Stimulated activated CD4-positive, alpha-beta T cell treated with anti-CD3 and anti-CD28 coated beads, TNF-alpha, amount 100 ng/mL, for 1 hour (primary cell): ENCODE measurements at places on chromosomes 2 and 18.

GRCh38 chr18:69397096-69397495, 3.6 kb upstream of the DOK6 start:
- no peak for DNase-seq

DNA sequence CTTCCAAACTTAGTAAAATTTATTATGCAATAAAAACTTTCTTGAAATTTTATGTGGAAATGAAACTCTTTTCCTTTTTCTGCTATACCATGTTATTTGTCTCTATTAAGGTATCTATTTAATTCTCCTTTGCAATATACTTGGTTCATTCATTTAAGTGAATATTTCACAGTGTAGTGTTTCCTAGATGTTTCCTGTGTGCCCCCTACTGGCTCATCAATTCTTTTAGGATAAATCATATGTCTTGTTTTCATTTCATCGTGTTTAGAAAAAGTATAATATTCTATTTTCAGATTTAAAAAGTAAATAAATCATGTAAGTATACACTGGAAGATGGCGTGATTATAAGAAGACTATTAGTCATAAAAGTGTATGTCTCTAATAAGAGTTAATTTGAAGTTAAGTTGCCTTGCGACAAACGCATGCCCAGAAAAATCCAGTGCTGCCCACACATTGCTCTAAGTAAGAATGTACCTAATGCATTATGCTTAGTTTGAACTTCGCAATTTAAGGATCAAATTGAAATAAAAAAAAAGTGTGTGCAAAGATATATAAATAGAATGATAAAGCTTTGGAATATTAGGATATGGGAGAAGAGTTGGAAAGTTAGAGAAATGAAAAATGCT, 525.4 kb downstream of the KCNJ3 start:
- no peak for DNase-seq

GRCh38 chr18:51559902-51560287, 362.4 kb upstream of the MEX3C start:
- DNase-seq, result no peak

- peak; percentile 49 for DNase-seq
Measured at GRCh38 chr2:195559431-195559914, 97.6 kb upstream of the SLC39A10 start.

DNA sequence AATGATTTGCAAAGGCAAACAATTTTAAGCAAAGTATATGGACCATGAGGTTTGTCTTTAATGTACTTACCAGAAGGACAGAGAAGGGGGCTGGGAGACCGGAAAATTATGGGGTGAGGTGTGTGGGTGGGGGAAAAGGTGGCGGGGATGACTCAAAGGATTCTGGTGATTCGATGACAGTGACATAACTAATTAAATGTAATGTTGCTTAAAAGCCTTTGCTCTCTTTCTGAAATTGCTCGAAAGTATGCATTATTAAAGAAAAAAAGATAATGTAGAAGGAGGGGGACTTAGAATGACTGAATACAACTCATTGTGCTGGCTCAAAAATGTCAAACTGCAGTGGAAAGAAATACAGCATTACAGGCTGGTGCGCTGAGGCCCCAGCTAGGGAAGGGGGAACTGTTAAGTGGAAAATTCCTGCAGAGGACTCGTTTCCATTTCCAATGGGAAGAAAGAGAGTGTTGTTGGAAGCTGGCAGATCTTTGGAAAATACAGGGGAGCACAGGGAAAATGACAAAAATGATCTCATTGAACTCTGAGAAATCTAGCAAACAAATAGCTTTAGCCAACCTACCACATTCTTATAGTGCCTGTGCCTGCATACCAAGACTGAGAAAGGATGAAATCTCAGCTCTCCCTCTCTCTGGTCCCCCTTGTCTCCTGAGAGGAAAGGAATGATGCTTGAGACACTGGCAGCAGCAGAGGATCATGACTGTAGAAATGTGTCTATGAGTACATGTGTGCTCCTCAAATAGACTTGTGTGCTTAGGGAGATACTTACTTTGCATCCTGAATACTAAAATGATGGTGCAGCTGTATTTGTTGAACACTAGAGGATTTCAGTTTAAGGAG, 632.4 kb downstream of the NYAP2 start:
- no peak for DNase-seq

- DNase-seq, result no peak
Measured at GRCh38 chr2:98517636-98518035, 73.0 kb downstream of the INPP4A start.

GRCh38 chr2:231187736-231188505, 10.5 kb upstream of the ARMC9 start:
- DNase-seq, result no peak

DNA sequence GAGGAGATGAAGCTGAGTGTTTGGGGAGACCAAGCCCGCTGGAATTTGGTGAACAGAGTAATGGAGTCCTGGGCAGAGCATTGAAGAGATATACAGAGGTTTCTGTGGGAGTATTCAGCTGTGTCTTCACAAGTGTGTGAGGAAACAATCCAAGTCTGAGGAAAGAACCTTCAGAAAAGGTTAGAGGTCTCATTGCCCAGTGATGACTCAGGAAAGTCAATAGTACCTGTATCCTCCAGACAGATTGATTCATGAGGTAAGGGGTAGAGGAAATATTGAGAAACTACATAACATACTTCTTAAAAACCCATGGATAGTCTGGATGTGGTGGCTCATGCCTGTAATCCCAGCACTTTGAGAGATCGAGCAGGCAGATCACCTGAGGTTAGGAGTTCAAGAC, 392.3 kb downstream of the GALNT13 start:
- no peak for DNase-seq

GRCh38 chr2:176398243-176399073, 129.2 kb downstream of the MTX2 start:
- no peak for DNase-seq

GRCh38 chr2:234355021-234355720, 141.7 kb downstream of the ARL4C start:
- no peak for DNase-seq

GRCh38 chr2:106566050-106566449, 78.9 kb downstream of the CD8B2 start:
- DNase-seq, result no peak

DNA sequence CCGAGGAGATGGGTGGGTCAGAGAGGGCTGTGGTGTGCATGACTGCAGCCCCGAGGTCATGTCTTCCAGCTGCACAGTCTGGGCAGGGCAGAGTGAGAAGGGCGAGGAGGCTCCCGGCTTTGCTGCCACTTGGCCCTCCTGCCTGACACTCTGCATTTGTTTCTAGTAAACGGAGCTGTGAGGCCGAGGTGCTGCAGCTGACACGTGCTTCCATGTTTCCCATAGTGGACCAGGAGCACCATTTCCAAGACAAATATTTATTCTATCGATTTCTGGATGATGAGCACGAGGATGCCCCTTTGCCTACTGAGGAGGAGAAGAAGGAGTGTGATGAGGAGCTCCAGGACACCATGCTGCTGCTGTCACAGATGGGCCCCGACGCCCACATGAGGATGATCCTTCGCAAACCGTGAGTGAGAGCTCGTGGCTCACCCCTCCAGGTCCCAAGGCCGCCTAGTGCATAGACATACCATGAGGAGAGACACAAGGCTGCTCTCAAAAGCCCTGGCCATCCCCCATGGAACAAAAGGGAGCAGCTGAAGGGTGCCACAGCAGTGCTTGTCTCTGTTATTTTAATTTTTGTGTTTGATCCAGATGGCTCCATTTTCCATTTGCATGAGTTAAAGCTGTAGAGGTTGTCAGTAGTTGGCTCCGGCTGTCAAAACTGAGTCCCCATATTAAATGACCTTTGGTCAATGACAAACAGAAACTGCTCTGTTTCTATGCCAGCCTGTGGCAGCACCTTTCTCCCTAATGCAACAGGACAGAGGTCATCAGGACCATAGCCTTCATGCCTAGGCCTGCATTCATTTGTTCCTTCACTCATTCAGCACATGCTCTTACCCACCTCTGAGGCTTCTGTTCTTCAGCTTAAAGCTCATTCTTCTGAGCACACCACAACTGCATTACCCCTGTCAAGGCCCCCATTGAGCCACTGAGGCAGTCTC, 108.3 kb upstream of the MAP3K20 start:
- DNase-seq, result no peak

- DNase-seq, result no peak
Measured at GRCh38 chr2:169540146-169540545, 30.6 kb downstream of the KLHL41 start.

DNA sequence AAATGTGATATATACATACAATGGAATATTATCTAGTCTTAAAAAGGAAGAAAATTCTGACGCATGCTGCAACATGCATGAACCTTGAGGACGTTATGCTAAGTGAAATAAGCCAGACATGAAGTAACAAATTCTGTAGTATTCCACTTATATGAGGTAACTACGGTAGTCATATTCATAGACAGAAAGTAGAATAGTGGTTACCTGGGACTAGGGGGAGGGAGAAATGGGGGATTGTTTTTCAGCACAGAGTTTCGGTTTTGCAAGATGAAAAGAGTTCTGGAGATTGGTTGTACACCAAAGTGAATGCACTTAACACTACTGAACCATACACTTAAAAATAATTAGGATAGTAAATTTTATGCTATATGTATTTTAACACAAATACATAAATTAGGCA, 215.9 kb upstream of the FBXO11 start:
- DNase-seq, result no peak

DNA sequence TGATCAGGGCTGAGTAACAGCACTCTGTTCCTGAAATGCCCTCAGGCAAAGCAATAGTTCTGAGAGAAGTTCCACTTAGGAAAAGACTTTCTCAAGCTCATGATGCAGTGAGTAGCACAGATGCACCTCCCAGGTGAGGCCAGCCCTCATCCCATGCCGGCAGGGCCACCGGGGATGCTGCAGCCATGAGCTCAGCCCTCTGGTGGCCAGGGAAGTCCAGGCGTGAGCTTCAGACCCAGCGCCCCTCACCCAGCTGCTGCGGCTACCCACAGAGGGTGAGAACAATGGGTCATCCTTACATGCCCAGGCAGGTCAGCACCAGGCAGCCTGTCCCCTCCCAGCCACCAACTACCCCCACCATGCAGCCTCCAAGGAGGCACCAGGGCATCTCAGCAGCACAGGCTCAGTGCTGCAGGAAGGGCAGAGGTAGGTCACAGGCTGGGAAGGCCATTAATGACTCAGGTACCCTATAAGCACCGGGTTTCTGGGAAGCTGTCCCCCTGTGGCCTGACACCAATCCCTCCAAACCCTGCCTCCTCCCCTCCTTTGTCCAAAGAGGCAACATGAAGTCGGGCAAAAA, 50.6 kb downstream of the TTC32 start:
- no peak for DNase-seq

DNA sequence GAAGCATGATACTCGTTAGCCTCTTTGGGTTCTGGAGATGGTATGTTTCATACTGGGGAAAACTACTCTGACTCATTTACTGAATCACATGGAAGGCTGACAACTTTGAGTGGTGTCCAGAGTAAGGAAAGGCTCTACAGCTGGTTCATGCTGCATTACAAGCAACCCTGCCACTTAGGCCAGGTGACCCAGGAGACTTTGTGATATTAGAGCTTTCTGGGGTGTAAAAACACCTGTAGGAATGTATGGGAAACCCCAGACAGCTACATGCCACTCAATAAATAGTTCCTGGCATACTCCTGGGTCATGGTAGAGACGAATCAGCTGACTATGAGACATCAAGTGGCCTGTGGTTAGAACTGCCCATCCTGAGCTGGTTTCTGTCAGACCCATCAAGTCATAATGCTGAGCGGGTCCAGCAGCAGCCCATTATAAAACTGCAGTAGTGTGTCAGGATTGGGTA, 21.3 kb upstream of the TCF7L1 start:
- no peak for DNase-seq

DNA sequence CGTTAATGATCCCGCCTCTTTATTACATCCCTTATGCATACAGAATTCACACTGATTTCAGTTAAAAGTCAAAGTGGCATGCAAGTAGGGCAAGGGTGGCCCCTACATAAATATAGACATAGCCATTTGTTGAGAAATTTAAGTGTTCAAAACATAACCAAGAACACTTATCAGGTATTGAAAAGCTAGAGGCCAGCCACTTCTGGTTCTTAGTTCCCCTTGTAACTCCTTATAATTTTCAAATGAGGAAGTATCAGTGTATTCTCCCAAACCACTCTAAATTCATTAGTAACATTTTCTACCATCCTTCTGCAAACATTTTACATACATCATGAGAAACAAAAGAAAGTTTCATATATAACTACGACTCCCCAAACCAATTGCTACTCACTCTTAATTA, 5.8 kb upstream of the ARL5A start:
- no peak for DNase-seq

- DNase-seq, result no peak
Measured at GRCh38 chr2:181176540-181176939, 196.1 kb downstream of the UBE2E3 start.

DNA sequence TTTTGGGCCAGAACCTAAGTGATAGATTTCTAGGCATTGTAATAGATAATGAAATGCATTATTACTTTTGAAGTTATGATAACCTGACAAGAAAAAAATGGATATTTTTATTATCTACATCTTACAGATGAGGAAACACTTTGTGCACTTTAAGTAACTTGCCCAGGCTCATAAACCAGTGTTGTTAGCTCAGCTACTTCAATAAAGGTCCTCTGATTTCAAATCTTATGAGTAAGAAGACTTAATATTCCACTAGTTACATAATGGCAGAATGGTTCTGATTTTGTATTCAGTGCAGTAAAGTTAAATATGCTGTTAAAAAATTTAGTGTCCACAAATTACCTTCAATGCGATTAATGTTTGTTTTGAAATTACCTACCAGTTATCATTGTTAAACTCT, 199.0 kb downstream of the BABAM2 start:
- DNase-seq, result no peak

GRCh38 chr18:4333043-4333442, 122.1 kb downstream of the DLGAP1 start:
- DNase-seq, result no peak

DNA sequence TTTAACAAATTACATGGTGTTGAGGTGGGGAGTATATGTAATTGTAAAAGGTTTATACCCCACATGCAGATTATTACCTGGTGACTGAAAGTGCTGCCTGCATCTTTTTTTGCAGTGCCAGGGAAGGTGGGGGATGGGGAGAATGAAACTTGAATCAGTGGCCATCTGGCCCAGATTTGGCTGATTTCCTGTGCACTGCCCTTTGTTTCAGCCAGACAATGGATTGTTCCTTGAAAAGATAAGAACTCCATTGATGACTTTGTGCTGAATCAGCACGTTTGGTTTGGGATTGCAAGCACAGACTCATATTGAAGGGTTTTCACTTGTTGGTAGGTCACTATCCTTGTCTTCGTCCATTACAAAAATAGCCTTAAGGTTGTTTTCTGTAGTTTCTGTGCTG, 20.9 kb downstream of the GREB1L start:
- no peak for DNase-seq

- DNase-seq, result no peak
Measured at GRCh38 chr2:30213907-30214463, 17.3 kb upstream of the LBH start.

DNA sequence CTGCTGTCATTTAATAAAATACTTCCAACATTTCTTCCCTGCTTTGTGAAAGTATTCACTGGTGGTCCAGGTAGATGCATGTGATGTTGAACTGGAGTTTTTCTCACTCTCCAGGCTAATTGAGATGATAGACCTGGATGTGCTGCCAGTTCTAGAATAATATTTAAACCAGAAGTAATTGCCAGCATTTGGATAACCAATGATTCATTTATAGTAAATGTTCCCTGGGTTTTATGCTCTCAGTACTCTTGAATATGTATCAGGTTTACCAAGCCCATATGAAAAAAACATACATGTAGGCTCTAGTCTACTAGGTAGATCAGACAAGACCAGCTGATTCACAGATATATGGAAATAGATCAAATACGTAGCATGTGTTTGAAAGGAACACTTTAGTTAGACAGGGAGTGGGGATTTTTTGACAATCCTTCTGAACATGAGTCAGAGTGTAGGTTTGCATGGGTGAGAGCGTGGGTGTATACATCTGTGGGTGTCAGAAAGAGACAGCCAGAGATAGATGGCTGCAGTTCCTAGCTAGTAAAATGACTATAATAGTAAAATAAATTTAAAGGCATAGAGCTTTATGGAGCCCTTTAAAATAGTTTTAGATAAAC, 115.1 kb downstream of the NAB1 start:
- DNase-seq, result no peak
